Activated CD8-positive, alpha-beta memory T cell treated with anti-CD3 and anti-CD28 coated beads for 24 hours (primary cell): ENCODE measurements at places on chromosomes 5 and 9.

DNA sequence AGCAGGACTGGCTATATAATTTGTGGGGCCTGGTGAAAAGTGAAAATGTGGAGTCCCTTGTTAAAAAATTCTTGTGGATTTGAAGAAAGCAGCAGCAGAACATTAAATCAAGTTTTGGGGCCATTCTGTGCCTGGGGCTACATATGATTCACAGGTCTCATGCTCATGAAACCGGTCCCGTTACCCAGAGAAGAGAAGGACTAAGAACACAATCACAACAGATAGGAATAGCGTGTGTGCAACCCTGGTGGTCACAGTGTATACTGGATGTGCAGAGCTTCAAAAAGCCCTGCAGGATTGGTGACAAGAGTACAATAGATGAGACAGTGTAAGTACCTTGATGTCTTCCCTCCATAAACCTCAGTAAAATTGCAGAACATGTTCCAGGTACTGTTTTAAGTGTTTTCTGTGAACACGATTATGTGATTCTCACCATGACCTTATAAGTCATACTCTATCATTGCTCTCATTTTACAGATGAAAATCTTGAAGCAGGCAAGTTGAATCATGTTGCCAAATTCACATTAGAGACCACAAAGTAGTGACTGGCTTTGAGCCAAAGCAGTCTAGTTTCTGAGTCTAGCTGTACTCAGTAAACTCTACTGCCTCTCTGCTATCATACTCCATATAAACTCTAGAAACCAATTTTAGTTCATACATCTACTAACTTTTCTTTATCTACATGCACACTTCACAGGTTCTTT lies 636.5 kb downstream of the TAF11L14 start:
- no peak for DNase-seq

DNA sequence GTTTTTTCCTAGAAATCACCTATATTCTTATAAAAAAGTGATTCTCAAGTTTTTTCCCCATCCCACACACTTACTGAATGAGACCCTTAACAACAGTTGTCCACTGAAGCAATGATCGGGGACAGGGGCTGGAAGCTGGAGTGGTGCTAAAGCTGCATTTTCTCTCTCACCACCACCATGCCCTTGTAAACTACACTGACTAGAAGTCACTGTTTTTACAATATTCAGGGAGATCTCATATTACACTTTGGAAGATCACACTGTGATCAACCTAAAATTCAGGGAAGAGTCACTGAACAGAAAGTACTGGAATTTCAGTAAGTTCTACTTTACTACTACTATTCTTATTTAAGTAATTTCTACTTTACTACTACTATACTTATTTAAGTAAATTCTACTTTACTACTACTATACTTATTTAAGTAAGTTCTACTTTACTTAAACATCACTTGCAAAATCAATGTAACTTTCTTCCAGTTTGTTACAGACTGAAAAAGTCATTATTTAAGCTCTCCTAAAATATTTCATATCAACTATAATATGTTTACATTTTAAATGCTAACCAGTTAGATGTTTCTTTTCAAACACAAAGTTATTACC lies 164.3 kb downstream of the AGTPBP1 start:
- DNase-seq: no peak

GRCh38 chr9:129752900-129753729 lies at the start of gene PTGES:
PTGES (minus strand) TSS chr9:129753042; CDS start chr9:129753012, 30 bp downstream.
- DNase-seq: peak; percentile 73

DNA sequence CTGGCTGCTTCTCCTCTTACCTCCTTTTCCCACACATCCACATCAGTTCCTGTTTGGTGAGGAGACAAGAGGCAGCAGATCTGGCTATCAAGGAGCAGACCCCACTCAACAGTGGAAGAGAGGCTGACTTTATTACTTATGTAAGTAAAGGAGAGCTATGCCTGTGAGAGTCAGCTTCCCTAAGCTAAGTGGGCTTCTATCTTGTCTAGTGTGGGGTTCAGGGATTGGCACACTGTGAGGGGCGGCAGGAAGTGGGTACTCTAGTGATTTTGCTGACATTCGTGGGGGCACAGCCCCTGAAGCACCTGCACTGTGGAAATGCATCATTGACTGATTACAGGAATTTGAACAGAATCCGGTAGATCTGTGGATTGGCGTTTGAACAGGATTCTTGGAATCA lies 163.5 kb upstream of the IRX1 start:
- no peak for DNase-seq

GRCh38 chr5:124599028-124599973 lies 147.1 kb downstream of the ZNF608 start:
- no peak for DNase-seq

- peak; percentile 65 for DNase-seq
These were observed 421 bp downstream of the RUSC2 start for GRCh38 chr9:35490155-35490909.

DNA sequence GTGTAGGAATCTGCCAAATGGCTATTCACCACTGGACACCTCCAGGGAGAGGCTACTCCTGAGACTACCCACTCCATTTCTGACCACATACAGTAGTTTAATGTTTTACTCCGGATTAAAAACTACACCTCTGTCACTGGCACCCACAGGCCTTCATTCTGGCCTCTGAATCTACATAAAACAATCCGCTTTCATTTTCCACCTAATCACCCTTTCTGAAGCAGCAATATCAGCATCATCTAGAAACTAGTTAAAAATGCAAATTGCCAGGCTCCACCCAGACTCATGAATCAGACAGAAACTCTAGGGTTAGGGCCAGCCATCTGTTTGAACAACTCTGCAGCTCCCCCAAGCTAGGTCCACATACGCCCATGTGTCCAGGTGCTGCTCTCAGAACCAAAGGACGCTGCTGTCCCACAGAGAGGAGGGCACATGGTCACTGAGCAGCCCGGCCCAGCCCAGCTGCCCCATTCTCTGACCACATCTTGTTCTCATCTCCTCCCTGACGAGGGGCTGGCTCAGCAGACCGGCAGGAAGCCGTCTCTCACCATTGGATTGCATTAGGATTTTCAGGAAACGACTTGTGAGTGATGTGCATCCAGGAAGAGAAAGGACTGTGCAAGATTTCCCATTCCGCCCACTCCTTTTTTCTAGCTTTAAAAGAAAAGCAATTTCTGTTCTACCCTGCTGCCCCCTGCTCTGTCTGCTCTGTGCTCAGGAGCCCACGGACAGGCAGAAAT lies 34.7 kb downstream of the ADAM19 start:
- peak; percentile 73 for DNase-seq

GRCh38 chr5:63125392-63125791 lies 546.8 kb downstream of the LRRC70 start:
- no peak for DNase-seq
